Natural killer cell (primary cell): ENCODE measurements at places on chromosomes 5 and 9. TPM values are rescaled to one million over a fixed set of nuclear protein-coding genes. Genes with fewer than 3 reads are reported as not detected.

GRCh38 chr9:125993466-125993865 lies 246.3 kb downstream of the PBX3 start:
- no peak overlapping the region for H3K27ac ChIP-seq
- no peaks in the 10 kb centered on the region for H3K36me3 ChIP-seq
- H3K4me1 ChIP-seq, result no peaks in the 10 kb centered on the region
- no peaks in the 10 kb centered on the region for H3K27me3 ChIP-seq
- DNase-seq, result no peak

Gene TERT
- total RNA-seq, result not detected

GRCh38 chr9:130320723-130321481 lies 55.3 kb downstream of the HMCN2 start:
- H3K4me1 ChIP-seq, result no peaks in the 10 kb centered on the region
- H3K27ac ChIP-seq, result no peak overlapping the region
- no peaks in the 10 kb centered on the region for H3K36me3 ChIP-seq

- no peaks in the 10 kb centered on the region for H3K27me3 ChIP-seq
- H3K4me3 ChIP-seq, result no peak overlapping the region
- DNase-seq, result no peak
- H3K4me1 ChIP-seq, result no peaks in the 10 kb centered on the region
- H3K36me3 ChIP-seq, result no peaks in the 10 kb centered on the region
These were observed 451.6 kb downstream of the TLE1 start for GRCh38 chr9:81237565-81238231.

DNA sequence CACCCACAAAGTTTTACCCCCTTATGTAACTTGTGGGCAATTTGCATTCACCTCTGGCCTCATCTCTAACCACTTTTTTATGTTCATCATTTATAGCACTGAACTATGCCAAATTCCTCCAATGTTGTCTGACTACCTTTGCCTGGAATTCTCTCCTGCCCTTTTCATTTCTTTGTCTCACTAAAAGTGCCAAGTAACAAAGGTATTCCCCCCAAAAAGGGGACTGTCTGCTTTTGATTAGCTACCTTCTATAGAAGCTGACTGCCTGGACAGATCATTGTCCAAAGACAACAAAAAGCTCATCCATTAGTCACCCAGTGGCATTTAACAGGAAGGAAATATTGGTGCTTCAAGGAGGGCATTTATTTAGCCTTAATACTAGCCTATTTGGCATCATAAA lies 189.9 kb upstream of the VCAN start:
- H3K4me1 ChIP-seq, result no peaks in the 10 kb centered on the region
- no peaks in the 10 kb centered on the region for H3K27me3 ChIP-seq
- H3K4me3 ChIP-seq, result no peak overlapping the region
- H3K27ac ChIP-seq, result no peak overlapping the region

Gene CCL27
- not detected for total RNA-seq

DNA sequence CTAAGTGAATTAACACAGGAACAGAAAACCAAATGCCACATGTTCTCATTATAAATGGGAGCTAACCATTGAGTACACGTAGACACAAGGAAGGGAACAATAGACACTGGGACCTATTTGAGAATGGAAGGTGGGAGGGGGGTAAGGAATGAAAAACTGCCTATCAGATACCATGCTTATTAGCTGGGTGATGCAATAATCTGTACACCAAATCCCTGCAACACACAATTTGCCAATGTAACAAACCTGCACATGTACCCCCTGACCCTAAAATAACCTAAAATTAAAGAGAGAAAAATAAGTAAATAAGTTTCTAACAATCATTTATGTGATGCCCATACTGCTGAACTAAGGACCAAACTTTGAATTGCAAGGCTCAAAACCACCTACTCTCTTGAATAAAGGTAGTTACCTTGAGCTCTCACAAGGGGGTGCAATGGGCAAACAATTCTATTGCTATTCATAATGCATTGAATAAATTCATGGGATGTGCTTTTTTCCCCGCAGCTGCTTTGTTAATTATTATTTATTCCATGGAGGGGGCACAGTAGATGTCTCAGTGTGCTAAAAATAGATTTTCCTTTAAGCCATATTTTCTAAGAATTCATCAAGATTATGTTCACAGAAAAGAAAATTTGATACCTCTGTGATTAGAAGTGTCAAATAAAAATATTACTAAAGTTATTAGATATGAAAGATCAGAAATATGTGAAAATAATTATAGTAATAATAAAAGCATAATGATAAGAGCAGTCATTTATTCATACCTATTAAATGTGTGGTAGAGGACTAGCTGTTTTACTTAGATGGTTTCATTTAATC lies 76.2 kb upstream of the PTPN3 start:
- H3K4me3 ChIP-seq, result no peak overlapping the region
- no peak overlapping the region for H3K27ac ChIP-seq
- no peaks in the 10 kb centered on the region for H3K36me3 ChIP-seq
- no peaks in the 10 kb centered on the region for H3K4me1 ChIP-seq
- DNase-seq, result no peak

Gene GRIA1
- total RNA-seq, result not detected

Gene SLC25A46
- 25.5 TPM for total RNA-seq

Gene FGF10
- total RNA-seq, result not detected
